ENCODE measurements at places on chromosomes 2 and 18. TPM values are rescaled to one million over a fixed set of nuclear protein-coding genes. Genes with fewer than 3 reads are reported as not detected.

DNA sequence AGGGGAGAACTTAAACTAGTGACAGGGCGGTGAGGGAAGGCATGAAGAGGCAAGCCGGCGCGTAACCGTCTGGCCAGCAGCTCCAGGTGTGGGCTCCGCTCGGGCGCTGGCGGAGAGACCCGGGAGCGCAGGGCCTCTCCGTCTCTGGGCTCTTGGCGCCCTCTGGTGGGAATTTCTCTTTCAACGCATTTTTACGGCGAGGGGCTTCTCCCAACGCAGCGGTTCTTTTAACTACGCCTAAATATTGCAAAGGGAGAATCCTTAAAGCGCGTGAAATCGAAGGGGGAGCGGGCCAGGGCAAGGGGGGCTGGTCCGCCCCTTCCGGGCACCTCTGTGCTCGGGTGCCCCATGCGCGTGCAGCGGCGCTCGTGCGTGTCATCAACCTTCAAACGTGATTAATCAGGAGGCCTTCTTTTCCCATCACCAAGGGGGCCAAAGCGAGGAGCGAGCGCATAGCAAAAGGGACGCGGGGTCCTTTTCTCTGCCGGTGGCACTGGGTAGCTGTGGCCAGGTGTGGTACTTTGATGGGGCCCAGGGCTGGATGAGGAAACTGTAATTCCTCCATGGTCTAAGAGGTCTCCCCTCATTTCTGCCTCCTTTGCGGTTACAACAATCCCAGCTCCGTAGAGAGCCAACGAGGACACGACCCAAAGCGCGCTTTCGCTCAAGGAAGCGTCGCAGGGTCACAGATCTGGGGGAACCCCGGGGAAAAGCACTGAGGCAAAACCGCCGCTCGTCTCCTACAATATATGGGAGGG, 762 bp upstream of the GAD1 start:
- DNase-seq, result no peak
- H3K36me3 ChIP-seq, result no peaks in the 10 kb centered on the region
- peaks cover 54% of the 10 kb centered on the region for H3K4me1 ChIP-seq
- peaks cover 82% of the 10 kb centered on the region for H3K27me3 ChIP-seq

DNA sequence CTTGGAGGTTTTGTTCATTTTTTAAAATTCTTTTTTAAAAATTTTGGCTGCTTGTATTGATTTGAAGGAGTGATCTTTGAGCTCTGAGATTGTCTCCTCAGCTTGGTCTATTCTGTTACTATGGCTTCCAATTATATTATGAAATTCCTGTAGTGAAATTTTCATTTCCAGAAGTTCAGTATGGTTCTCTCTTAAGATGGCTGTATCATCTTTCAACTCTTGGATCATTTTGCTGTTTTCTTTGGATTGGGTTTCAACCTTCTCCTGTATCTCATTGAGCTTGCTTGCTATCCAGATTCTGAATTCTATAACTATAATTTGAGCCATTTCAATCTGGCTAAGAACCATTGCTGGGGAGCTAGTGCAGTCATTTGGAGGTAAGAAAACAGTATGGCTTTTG, 270.8 kb upstream of the NT5C1B start:
- no peak overlapping the region for H3K4me3 ChIP-seq
- no peak overlapping the region for H3K27ac ChIP-seq
- H3K27me3 ChIP-seq, result no peaks in the 10 kb centered on the region
- no peak for DNase-seq
- H3K4me1 ChIP-seq, result no peaks in the 10 kb centered on the region

GRCh38 chr2:43653506-43653905, 16.4 kb downstream of the PLEKHH2 start:
- no peaks in the 10 kb centered on the region for H3K36me3 ChIP-seq
- no peaks in the 10 kb centered on the region for H3K4me1 ChIP-seq
- DNase-seq, result no peak
- H3K27ac ChIP-seq, result no peak overlapping the region
- no peak overlapping the region for H3K4me3 ChIP-seq

The FIGN gene
- 3.1 TPM for total RNA-seq

DNA sequence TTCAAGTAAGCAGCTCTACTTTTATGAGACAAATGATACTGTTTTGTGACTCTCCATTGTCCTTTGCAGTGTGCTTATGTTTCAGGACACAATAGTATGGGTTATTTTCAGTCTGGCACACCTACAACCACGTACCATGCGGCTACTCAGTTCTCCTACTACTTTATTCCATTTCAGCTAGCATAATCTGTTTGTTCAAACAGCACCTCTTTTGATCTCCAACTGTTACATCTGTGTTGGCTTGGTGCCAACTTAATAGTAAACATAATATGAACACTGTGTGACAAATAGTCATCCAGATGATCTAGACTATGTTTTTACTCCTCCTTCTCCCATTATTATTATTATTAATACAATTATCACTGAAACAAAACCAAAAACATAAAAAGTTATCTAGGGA, 40.5 kb downstream of the MYO3B start:
- peaks cover 17% of the 10 kb centered on the region for H3K4me1 ChIP-seq
- H3K27me3 ChIP-seq, result no peaks in the 10 kb centered on the region
- peak overlapping the region; percentile 65 for H3K27ac ChIP-seq

The PROC gene
- total RNA-seq, result 0.58 TPM

The LIPG gene
- total RNA-seq, result 0.24 TPM

DNA sequence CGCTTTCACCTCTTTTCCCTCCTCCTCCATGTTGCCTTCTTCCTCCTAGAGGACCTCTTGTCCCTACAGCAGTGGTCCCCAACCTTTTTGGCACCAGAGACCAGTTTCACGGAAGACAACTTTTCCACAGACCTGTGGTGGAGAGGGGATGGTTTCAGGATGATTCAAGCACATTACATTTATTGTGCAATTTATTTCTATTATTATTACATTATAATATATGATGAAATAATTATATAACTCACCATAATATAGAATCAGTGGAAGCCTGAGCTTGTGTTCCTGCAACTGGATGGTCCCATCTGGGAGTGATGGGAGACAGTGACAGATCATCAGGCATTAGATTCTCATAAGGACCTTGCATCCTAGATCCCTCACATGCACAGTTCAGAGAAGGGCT, 152.2 kb upstream of the NCKAP5 start:
- no peak overlapping the region for H3K27ac ChIP-seq
- H3K4me3 ChIP-seq, result no peak overlapping the region
- H3K27me3 ChIP-seq, result no peaks in the 10 kb centered on the region
- DNase-seq, result no peak
- no peaks in the 10 kb centered on the region for H3K36me3 ChIP-seq
- H3K4me1 ChIP-seq, result no peaks in the 10 kb centered on the region

GRCh38 chr2:54560146-54560881, 104.2 kb downstream of the SPTBN1 start:
- peak overlapping the region; percentile 51 for H3K4me3 ChIP-seq
- H3K27me3 ChIP-seq, result no peaks in the 10 kb centered on the region
- H3K4me1 ChIP-seq, result peaks cover 61% of the 10 kb centered on the region
- H3K27ac ChIP-seq, result peak overlapping the region; percentile 87
- H3K36me3 ChIP-seq, result no peaks in the 10 kb centered on the region

The PRADC1 gene
- 69.4 TPM for total RNA-seq

GRCh38 chr2:22536133-22536532, 848.8 kb upstream of the KLHL29 start:
- H3K4me3 ChIP-seq, result no peak overlapping the region
- no peak for DNase-seq
- no peaks in the 10 kb centered on the region for H3K4me1 ChIP-seq

- H3K36me3 ChIP-seq, result no peaks in the 10 kb centered on the region
- peaks cover 2% of the 10 kb centered on the region for H3K27me3 ChIP-seq
- no peak overlapping the region for H3K27ac ChIP-seq
- H3K4me3 ChIP-seq, result no peak overlapping the region
- no peaks in the 10 kb centered on the region for H3K4me1 ChIP-seq
Observed at GRCh38 chr18:37282386-37283037, 283.1 kb downstream of the CELF4 start.

- H3K27me3 ChIP-seq, result no peaks in the 10 kb centered on the region
- H3K27ac ChIP-seq, result no peak overlapping the region
- H3K4me3 ChIP-seq, result no peak overlapping the region
- H3K4me1 ChIP-seq, result no peaks in the 10 kb centered on the region
Observed at GRCh38 chr2:47501374-47502200, 98.6 kb downstream of the MSH2 start.

The ERBB4 gene
- total RNA-seq, result 1.6 TPM

DNA sequence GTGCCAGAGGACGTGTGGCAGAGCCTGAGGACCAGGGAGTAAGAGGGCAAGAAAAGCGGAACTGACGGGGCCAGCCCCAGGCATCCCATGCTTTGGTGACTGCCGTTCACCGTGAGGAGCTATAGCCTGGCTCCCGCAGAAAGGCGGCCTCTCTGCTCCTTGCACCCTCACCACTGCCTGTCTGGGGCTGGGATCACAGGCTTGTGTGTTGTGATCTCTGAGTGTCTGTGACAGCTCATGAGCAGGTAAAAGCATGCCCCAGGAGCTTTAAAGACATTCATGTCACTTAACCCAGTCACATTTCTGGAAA, 266.8 kb upstream of the RAB6C start:
- H3K36me3 ChIP-seq, result no peaks in the 10 kb centered on the region
- no peaks in the 10 kb centered on the region for H3K4me1 ChIP-seq

The ADRA2B gene
- 2.4 TPM for total RNA-seq

DNA sequence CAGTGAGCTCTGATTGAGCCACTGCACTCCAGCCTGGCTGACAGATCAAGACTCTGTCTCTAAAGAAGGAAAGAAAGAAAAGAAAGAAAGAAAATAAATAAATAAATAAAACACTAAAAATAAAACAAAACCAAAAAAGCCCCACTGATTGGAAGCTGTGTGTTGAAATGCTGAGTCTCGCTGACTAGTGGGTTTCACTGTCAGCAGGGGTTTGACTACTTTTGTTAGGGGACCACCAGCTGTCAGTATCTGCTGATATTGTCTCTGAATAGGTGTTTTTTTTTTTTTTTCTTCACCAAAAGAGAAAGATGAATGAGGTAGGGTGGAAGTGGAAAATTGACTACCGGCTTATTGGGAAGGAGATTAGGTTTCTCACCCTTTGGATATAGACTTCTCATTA, 12.8 kb upstream of the ACTR2 start:
- H3K27ac ChIP-seq, result no peak overlapping the region
- no peaks in the 10 kb centered on the region for H3K36me3 ChIP-seq
- DNase-seq, result no peak
- H3K4me1 ChIP-seq, result no peaks in the 10 kb centered on the region
- no peaks in the 10 kb centered on the region for H3K27me3 ChIP-seq
- H3K4me3 ChIP-seq, result no peak overlapping the region

The ABHD1 gene
- total RNA-seq, result 1.3 TPM

DNA sequence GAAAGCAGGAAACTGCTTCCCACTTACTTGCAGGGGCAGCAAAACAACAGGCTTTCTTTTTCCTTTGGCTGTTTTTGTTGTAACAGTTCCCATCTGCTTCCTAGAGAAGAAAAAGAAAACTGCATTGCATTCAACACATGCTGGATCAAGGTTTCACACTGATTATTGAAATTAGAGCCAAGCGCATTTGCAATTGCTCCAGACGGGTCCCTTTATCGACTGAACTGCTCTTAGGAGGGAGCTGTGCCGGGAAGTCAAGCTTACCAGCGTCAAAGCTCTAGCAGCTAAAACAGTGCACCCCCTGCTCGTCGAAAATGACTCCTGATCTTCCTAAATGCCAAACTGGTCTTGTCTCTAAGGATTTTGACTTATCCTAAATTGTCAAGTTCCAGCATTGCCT, 164.0 kb upstream of the SESTD1 start:
- DNase-seq, result peak; percentile 19
- peak overlapping the region; percentile 17 for H3K4me3 ChIP-seq
- H3K27ac ChIP-seq, result no peak overlapping the region
- no peaks in the 10 kb centered on the region for H3K36me3 ChIP-seq

DNA sequence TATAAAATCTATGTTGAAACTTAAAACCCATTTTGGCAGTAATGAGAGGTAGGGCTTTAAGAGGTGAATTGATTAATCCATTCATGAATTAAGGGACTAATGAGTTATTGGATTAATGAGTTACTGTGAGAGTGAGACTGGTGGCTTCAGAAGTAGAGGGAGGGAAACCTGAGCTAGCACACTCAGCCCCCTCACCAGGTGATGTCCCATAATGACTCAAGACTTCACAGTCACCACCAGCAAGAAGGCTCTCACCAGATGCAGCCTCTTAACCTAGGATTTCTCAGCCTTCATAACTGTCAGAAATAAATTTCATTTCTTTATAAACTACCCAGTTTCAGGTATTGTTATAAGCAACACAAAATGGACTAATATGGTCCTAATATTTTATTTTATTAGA, 621.7 kb upstream of the ACVR2A start:
- no peaks in the 10 kb centered on the region for H3K36me3 ChIP-seq
- no peak for DNase-seq
- H3K27ac ChIP-seq, result no peak overlapping the region
- no peaks in the 10 kb centered on the region for H3K27me3 ChIP-seq

The PPP1CB gene
- 419 TPM for total RNA-seq

The POTEJ gene
- not detected for total RNA-seq

DNA sequence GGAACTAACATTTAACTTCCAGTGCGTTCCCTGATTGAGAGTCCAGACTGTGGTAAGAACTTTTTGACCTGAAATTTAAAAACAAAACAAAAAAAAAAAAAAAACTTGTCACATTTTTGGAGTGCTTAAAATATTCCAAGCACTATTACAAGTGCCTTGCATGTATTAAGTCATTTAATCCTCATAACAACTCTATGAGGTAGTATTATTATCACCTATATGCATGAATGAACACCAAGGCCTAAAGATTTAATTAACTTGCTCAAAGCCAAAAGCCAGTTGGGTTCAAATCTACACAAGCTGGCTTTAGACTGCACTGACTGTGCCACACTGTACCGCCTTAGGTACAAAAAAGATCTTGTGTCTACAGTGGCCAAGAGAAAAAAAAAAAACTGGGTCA, 35.2 kb downstream of the METTL4 start:
- no peak for DNase-seq
- H3K4me3 ChIP-seq, result no peak overlapping the region
- no peaks in the 10 kb centered on the region for H3K4me1 ChIP-seq
- no peak overlapping the region for H3K27ac ChIP-seq

GRCh38 chr18:37872562-37872961, 307.0 kb upstream of the CELF4 start:
- H3K4me3 ChIP-seq, result no peak overlapping the region
- no peaks in the 10 kb centered on the region for H3K36me3 ChIP-seq
- no peak overlapping the region for H3K27ac ChIP-seq
- H3K27me3 ChIP-seq, result no peaks in the 10 kb centered on the region
- DNase-seq, result no peak
- no peaks in the 10 kb centered on the region for H3K4me1 ChIP-seq

- H3K27ac ChIP-seq, result no peak overlapping the region
- peaks cover 45% of the 10 kb centered on the region for H3K36me3 ChIP-seq
- no peaks in the 10 kb centered on the region for H3K4me1 ChIP-seq
- no peaks in the 10 kb centered on the region for H3K27me3 ChIP-seq
- no peak for DNase-seq
Observed at GRCh38 chr2:159444754-159445153, 158.3 kb upstream of the WDSUB1 start.

GRCh38 chr2:67702284-67702683, 305.2 kb downstream of the ETAA1 start:
- no peak for DNase-seq
- no peaks in the 10 kb centered on the region for H3K4me1 ChIP-seq
- no peaks in the 10 kb centered on the region for H3K36me3 ChIP-seq
- H3K27me3 ChIP-seq, result no peaks in the 10 kb centered on the region

The LRP2 gene
- total RNA-seq, result not detected

The ITPRID2 gene
- total RNA-seq, result 43.3 TPM
